Effector CD4-positive, alpha-beta T cell (primary cell): ENCODE measurements at places on chromosomes 5 and 9.

DNA sequence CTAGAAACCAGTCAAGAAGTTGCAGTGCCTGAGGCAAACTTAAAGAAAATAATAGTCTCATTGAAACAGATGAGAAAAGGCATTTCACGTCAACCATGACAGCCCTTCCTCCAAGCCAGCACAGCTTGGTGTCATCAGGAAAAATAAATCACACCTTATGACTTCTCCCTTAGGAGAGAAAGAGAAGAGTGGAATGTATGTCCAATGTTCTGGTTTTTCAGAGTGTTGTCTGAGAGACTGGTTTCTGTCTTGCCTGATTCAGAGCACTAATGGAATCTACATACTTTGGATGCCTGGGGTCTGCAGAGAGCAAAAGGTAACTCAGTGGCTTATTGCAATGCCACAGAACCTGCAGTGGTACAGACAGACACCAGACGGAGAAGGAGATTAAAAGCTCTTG, 105.5 kb upstream of the PDE4D start:
- no peak for DNase-seq

DNA sequence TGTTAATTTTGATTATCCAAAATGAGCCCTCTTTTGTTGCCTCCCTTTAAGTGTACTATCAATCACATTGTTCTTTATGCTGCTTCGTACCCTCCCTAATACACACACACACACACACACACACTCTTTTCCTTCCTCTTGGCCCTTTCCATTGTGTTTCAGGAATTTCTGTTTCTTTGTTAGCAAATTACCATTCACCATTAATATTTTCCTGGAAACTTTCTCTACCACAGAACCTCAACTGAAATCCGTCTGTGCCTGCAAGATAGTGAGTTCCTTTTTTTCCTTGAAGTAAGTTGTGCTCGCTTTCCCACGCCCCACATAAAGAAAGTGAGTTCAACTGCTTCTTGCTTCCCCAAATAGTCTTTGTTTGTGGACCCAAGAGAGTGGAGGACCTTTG, 61.8 kb downstream of the SMIM15 start:
- no peak for DNase-seq

GRCh38 chr9:93818827-93819472, 136.2 kb downstream of the BARX1 start:
- no peak for DNase-seq

- no peak for DNase-seq
Measured at GRCh38 chr9:123355761-123356431, at the start of gene CRB2. CRB2 (plus strand) TSS chr9:123356197; CDS start chr9:123356261, 64 bp downstream.

DNA sequence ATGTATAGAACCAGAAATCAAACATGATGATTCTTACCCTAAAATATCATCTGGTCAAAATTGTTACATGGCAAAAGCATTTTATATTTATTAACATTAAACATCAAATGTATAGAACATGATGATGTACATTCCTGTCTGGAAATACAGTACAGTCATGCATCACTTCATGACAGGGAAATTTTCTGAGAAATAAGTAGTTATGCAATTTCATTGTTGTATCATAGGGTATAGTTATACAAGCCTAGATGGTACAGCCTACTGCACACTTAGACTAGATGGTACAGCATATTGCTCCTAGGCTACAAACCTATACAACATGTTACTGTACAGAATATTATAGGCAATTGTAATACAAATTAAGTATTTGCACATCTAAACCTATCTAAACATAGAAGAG, 64.6 kb upstream of the VCAN start:
- DNase-seq = no peak

DNA sequence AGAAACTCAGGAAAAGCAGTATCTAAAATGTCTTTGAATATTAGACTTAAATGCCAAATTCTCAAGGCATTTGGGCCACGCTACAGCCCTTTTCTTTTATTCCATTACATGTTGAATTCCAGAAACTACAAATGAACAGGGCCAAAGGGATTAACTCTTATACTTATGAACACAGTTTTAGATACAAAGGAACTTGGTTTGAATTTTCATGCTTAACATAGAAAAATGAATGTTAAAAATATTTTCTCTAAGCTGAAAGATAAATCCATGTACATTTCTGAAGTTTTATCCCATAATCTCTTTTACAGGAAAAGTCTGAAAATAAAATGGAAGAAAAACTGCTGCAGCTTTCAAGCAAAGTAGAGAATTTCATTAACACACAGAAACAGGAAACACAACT, 56.8 kb downstream of the FAM81B start:
- DNase-seq = no peak

- no peak for DNase-seq
Measured at GRCh38 chr5:64532212-64532611, 26.4 kb downstream of the RGS7BP start.

- DNase-seq = no peak
Measured at GRCh38 chr5:15376088-15376487, 123.9 kb upstream of the FBXL7 start.

GRCh38 chr9:134396258-134396742, 70.0 kb downstream of the RXRA start:
- DNase-seq = peak; percentile 17

DNA sequence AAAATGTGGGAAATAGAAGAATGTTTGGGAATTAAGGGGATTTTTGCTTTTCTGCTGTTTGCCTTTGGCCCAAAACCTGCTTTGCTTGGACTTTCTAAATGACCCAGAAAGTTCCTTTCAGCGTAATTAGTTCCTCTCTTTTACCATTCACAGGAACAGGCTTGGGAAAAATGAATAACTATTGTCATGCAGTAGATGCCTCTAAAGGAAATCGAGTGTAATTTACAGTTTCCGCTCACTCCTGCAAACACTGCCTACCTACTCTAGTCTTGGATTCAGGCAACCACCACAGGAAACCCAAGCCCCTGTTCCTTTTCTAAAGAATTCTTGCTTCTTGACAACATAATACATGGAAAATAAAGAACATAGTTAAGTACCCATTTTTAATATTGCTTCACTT, 25.0 kb downstream of the TTC23L start:
- no peak for DNase-seq

- DNase-seq = no peak
Measured at GRCh38 chr9:127172066-127172707, 49.8 kb upstream of the ANGPTL2 start.

GRCh38 chr5:111855356-111855755, 98.4 kb upstream of the NREP start:
- DNase-seq = no peak

DNA sequence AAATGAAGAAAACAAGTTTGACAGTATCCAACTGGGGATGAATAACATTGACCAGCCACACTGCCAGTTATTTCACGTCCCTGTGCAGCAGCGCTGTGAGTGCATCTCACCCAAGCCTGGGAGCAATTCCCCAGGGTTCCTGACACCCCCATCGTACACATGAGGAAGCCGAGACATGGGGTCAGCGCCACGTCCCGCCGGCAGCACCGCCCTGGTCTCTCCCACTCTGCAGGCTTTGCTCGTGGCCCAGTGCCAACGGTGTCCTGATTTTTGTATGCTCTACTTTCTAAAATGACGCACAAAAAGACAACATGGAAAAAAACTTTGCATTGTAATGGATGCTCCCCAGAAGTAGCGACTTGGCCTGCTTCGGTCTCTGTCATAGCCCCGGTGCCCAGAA, 14.3 kb downstream of the GTF3C5 start:
- DNase-seq = no peak

GRCh38 chr9:86287013-86287412, 4.7 kb upstream of the ISCA1 start:
- no peak for DNase-seq

DNA sequence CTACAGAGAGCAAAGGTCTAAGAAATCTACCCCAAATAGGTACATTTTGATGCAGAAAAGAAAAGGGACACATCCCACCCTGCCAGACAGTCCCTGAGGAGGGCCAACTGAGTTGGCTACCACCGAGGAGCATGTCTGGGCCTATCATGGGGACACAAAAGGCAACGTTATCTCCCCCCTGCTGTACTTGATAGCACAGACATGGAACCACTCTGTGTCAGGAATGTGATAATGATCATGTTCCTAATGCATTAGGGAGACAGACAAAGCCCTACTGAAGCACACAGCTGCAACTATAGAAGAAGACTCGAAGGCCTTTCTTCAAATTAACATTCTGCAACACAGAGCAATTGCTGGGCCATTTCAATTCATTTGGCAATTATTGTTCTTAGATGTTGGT, 84.5 kb downstream of the ENC1 start:
- no peak for DNase-seq
